ENCODE measurements at places on chromosomes 3 and 15. TPM values are rescaled to one million over a fixed set of nuclear protein-coding genes. Genes with fewer than 3 reads are reported as not detected.

Gene ARL14
- not detected for total RNA-seq

DNA sequence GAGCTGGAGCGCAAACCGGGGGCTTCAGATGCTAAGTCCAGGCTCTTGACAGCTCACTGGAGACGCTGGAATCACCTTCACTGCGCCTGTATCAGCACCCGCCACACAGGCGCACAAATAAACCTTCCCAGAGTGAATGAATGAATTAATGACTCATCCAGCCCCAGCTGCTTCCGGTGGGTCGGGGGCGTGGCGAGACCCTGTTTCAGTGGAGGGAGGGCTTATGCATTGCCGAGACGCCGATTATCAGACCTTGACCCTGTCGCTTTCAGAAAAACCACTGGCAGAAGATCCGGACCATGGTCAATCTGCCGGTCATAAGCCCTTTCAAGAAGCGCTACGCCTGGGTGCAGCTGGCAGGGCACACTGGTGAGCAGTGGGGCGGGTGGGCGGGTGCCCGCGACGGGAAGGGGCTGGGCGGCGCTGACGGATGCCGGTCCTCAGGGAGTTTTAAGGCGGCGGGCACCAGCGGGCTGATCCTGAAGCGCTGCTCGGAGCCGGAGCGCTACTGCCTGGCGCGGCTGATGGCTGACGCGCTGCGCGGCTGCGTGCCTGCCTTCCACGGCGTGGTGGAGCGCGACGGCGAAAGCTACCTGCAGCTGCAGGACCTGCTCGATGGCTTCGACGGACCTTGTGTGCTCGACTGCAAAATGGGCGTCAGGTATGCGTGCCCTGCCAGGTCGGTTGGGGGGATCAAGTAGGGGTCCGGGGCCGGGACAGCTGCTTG, 7.7 kb downstream of the ITPKA start:
- no peak for DNase-seq
- no peak overlapping the region for H3K27ac ChIP-seq
- no peaks in the 10 kb centered on the region for H3K27me3 ChIP-seq
- peaks cover 15% of the 10 kb centered on the region for H3K4me1 ChIP-seq

GRCh38 chr15:31504462-31504839, 177.8 kb downstream of the KLF13 start:
- no peaks in the 10 kb centered on the region for H3K27me3 ChIP-seq
- H3K4me3 ChIP-seq = no peak overlapping the region
- no peaks in the 10 kb centered on the region for H3K36me3 ChIP-seq

- DNase-seq = no peak
- H3K36me3 ChIP-seq = no peaks in the 10 kb centered on the region
- peaks cover 15% of the 10 kb centered on the region for H3K4me1 ChIP-seq
- no peak overlapping the region for H3K27ac ChIP-seq
- no peak overlapping the region for H3K4me3 ChIP-seq
Measured at GRCh38 chr3:134054881-134055280, 25.2 kb upstream of the SLCO2A1 start.

- H3K27me3 ChIP-seq = no peaks in the 10 kb centered on the region
- no peaks in the 10 kb centered on the region for H3K4me1 ChIP-seq
- no peak overlapping the region for H3K4me3 ChIP-seq
Measured at GRCh38 chr15:35722501-35722900, 176.5 kb upstream of the DPH6 start.

GRCh38 chr3:54324103-54324502, 201.8 kb downstream of the CACNA2D3 start:
- no peaks in the 10 kb centered on the region for H3K27me3 ChIP-seq
- no peak overlapping the region for H3K4me3 ChIP-seq
- no peak for DNase-seq
- H3K36me3 ChIP-seq = no peaks in the 10 kb centered on the region
- no peaks in the 10 kb centered on the region for H3K4me1 ChIP-seq

DNA sequence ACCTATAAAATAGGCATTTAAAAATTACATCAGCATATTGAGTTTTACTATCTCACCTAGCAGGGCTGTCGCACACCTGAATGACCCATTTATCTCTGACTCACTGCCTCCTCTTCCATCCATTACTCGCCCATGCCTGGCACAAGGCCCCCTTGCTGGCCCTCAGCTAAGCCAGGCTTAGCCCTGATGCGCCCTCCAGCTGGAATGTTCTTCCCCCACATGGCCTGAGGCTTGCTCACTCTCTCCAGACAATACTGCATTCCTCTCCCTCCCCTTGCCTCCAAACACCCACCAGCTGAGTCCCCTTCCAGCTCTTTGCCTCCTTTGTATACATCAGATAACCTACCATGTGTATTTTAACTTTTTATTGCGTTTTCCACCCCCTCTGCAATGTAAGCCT, 7.2 kb downstream of the SH3BP5 start:
- H3K4me1 ChIP-seq = peaks cover 78% of the 10 kb centered on the region
- DNase-seq = no peak
- no peaks in the 10 kb centered on the region for H3K27me3 ChIP-seq
- H3K36me3 ChIP-seq = no peaks in the 10 kb centered on the region
- H3K4me3 ChIP-seq = no peak overlapping the region

GRCh38 chr3:196486263-196486662, 17.3 kb downstream of the RNF168 start:
- no peak overlapping the region for H3K27ac ChIP-seq
- peaks cover 20% of the 10 kb centered on the region for H3K4me1 ChIP-seq
- peaks cover 30% of the 10 kb centered on the region for H3K36me3 ChIP-seq
- H3K4me3 ChIP-seq = no peak overlapping the region
- H3K27me3 ChIP-seq = no peaks in the 10 kb centered on the region

Measured in thoracic aorta (tissue), 2 donors.